Sigmoid colon (tissue), 7 donors: ENCODE measurements at places on chromosomes 4 and X. TPM values are rescaled to one million over a fixed set of nuclear protein-coding genes. Genes with fewer than 3 reads are reported as not detected.

- no peak for DNase-seq
- no peaks in the 10 kb centered on the region for H3K27me3 ChIP-seq
- H3K36me3 ChIP-seq = no peaks in the 10 kb centered on the region
- H3K27ac ChIP-seq = no peak overlapping the region
Observed at GRCh38 chr4:149572716-149573115, 242.9 kb downstream of the IQCM start.

- no peaks in the 10 kb centered on the region for H3K36me3 ChIP-seq
- no peaks in the 10 kb centered on the region for H3K4me1 ChIP-seq
- no peak overlapping the region for H3K27ac ChIP-seq
- H3K27me3 ChIP-seq = no peaks in the 10 kb centered on the region
- no peak overlapping the region for H3K4me3 ChIP-seq
Observed at GRCh38 chrX:44580466-44580865, 37.8 kb upstream of the FUNDC1 start.

RBBP7 gene
- 99.8 TPM for total RNA-seq

DNA sequence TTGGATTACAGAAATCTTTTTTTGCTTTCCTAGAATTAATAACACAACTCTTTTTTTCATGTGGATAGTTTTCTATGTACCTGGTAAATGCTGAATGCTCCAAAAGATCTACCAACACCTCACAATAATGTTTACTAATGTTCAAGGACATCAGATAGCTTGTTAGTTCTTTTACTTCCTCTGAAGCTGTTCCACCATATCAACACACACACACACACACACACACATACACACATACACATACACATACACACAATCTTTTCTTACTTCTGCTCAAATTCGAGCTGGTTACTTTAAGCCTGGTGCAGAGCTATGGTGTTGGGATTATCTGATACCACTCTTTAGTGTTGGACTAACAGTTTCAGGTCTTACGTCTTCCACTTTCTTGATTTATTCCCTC, 28.3 kb upstream of the TMPRSS11D start:
- no peak overlapping the region for H3K27ac ChIP-seq
- DNase-seq = no peak
- no peaks in the 10 kb centered on the region for H3K36me3 ChIP-seq
- H3K4me3 ChIP-seq = no peak overlapping the region

AFF2 gene
- 1.7 TPM for total RNA-seq

- H3K27me3 ChIP-seq = no peaks in the 10 kb centered on the region
- H3K27ac ChIP-seq = no peak overlapping the region
- H3K4me3 ChIP-seq = no peak overlapping the region
- H3K36me3 ChIP-seq = no peaks in the 10 kb centered on the region
- DNase-seq = no peak
- no peaks in the 10 kb centered on the region for H3K4me1 ChIP-seq
Observed at GRCh38 chr4:45663003-45663402, 460.9 kb downstream of the GABRG1 start.

PNMA3 gene
- not detected for total RNA-seq

DNA sequence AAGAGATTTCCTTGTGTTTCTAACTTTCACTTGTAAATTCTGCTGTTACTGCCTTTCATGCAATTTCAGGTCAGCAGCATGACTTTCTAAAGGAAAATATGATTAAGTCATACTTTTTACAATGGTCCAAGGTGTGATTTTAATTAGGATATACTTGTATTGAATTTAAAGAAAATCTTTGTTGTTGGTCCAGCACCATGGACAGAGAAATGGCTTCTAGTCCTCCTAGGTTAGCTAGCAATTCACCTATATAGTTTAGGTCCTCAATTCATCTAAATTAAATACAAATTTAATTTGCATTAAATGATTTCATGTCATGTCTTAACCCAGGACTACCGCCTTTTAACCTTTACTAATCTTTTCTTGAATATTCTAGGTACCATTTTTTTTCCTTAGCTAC, 304.9 kb upstream of the RPS6KA3 start:
- H3K27me3 ChIP-seq = no peaks in the 10 kb centered on the region
- H3K4me3 ChIP-seq = no peak overlapping the region
- no peak overlapping the region for H3K27ac ChIP-seq
- DNase-seq = no peak
- H3K36me3 ChIP-seq = no peaks in the 10 kb centered on the region

DNA sequence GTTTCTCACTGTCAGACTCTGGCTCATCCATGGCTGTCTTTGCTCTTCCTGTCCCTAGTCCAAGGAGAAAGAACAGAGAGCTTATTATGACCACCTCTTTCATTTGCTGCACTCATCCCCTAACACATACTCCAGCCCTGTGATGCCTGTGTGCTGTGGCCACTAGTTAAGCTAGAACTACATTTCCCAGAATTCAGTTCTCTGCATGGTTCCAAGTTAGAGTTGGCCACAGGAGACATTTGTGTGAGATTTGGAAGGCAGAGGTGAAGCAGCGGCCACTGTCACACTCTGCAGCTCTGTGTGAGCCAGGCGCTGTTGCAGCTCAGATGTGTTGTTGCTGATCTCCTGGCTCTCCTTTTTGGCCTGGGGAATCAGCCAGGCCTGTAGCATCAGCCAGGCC, 188.2 kb upstream of the ATP6AP2 start:
- H3K36me3 ChIP-seq = no peaks in the 10 kb centered on the region
- no peak overlapping the region for H3K4me3 ChIP-seq
- H3K4me1 ChIP-seq = no peaks in the 10 kb centered on the region
- no peak overlapping the region for H3K27ac ChIP-seq
- DNase-seq = no peak

- no peaks in the 10 kb centered on the region for H3K27me3 ChIP-seq
- no peak overlapping the region for H3K4me3 ChIP-seq
- no peak overlapping the region for H3K27ac ChIP-seq
Observed at GRCh38 chr4:152342293-152342692, 193.6 kb downstream of the FBXW7 start.

GRCh38 chr4:121220698-121221097, 56.6 kb upstream of the TNIP3 start:
- H3K27ac ChIP-seq = no peak overlapping the region
- H3K4me3 ChIP-seq = no peak overlapping the region
- H3K27me3 ChIP-seq = no peaks in the 10 kb centered on the region
- no peaks in the 10 kb centered on the region for H3K36me3 ChIP-seq

GRCh38 chrX:43008356-43008755, 230.4 kb upstream of the PPP1R2C start:
- H3K27ac ChIP-seq = no peak overlapping the region
- H3K4me1 ChIP-seq = no peaks in the 10 kb centered on the region
- H3K36me3 ChIP-seq = no peaks in the 10 kb centered on the region
- H3K27me3 ChIP-seq = no peaks in the 10 kb centered on the region

DNA sequence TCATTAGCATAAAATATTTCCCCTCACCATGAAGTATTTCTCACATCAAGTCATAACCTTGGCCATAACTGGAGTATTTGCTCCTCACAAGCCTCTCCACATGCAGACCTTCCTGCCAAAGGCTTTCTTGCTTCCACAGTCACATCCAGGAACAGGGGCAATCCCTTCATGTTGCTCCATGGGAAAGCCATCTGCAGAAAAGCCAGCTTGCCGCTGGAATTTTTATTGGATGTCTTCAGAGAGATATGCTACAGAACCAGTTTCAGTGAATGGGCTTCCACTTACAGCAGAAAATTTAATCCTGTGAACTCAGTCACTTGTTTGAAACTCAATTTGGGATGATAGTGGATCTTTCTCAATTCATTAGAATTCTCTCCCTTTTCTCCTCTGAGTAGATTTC, 3.2 kb upstream of the CDKN2AIP start:
- no peak overlapping the region for H3K4me3 ChIP-seq
- H3K4me1 ChIP-seq = peaks cover 9% of the 10 kb centered on the region
- DNase-seq = no peak
- no peaks in the 10 kb centered on the region for H3K27me3 ChIP-seq
- peaks cover 7% of the 10 kb centered on the region for H3K36me3 ChIP-seq

GRCh38 chr4:186068581-186069348, at the start of gene TLR3:
Gene TLR3 (plus strand): TSS chr4:186069156. CDS start chr4:186076620, 7,464 bp downstream.
- peak within 1 kb of the TSS; percentile 57 for H3K4me3 ChIP-seq
- H3K36me3 ChIP-seq = no peaks in the 10 kb centered on the region
- H3K27ac ChIP-seq = peak within 1 kb of the TSS; percentile 75
- H3K4me1 ChIP-seq = peaks cover 19% of the 10 kb centered on the region

CFAP47 gene
- not detected for total RNA-seq

DNA sequence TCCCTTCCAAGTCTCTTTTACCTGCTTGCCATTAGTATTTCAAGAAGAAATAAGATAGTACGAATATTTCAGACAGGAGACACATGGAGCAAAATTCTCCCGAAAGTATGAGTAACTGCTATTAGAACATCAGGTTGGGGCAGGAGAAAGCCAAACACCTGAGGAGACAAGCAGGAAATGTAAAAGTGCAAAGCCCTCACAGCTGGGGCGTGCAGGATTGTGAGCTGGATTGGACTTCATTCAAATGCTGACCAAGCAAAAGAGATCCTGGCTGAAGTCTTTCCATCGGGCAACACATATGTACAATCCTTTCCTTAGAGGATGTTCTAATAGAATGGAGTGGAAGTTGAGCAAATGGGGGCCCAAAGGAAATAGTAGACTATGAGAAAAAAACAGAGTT, 76.8 kb downstream of the DTHD1 start:
- H3K4me1 ChIP-seq = no peaks in the 10 kb centered on the region
- H3K27ac ChIP-seq = no peak overlapping the region
- H3K4me3 ChIP-seq = no peak overlapping the region
- H3K36me3 ChIP-seq = no peaks in the 10 kb centered on the region
- H3K27me3 ChIP-seq = no peaks in the 10 kb centered on the region

GRCh38 chr4:2859514-2859913, 15.9 kb downstream of the ADD1 start:
- H3K27ac ChIP-seq = peak overlapping the region; percentile 62
- H3K27me3 ChIP-seq = no peaks in the 10 kb centered on the region
- peaks cover 88% of the 10 kb centered on the region for H3K4me1 ChIP-seq
- no peaks in the 10 kb centered on the region for H3K36me3 ChIP-seq
- DNase-seq = no peak

GRCh38 chrX:102517326-102517725, 787 bp upstream of the TMSB15A start:
- no peaks in the 10 kb centered on the region for H3K4me1 ChIP-seq
- no peak overlapping the region for H3K27ac ChIP-seq
- H3K4me3 ChIP-seq = no peak overlapping the region
- H3K27me3 ChIP-seq = no peaks in the 10 kb centered on the region

DNA sequence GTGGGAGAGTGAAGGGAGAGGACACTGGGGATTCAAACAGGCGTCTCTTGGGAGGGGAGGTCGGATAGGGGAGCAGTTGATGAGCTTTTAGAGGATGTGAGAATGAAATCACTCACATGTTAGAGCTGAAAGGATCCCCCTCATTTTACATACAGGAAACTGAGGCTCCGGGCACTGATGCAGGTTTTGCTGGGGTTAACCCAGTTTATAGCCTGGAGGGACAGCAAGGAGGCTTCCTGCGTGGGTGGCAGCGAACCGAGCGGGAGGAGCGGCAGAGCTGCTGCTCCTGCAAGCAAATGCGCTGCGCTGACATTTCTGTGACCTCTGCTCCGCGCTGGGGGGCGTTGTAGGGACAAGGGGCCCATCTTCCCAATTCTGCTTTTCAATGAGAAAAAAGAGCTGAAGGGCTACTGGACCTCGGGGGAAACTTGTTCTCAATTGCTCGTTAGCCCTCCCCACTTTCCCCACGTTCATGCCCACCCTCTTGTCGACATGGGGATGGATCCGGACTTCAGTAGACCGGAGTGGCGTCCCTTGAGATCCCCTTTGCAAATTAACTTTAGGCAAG, 1.2 kb upstream of the NEUROG2 start:
- no peak for DNase-seq
- H3K4me3 ChIP-seq = no peak overlapping the region
- H3K36me3 ChIP-seq = no peaks in the 10 kb centered on the region
- H3K27ac ChIP-seq = no peak overlapping the region
- H3K4me1 ChIP-seq = peaks cover 38% of the 10 kb centered on the region

SORBS2 gene
- total RNA-seq = 849 TPM

- no peak overlapping the region for H3K27ac ChIP-seq
- no peaks in the 10 kb centered on the region for H3K36me3 ChIP-seq
- DNase-seq = no peak
- H3K4me1 ChIP-seq = peaks cover 51% of the 10 kb centered on the region
- peaks cover 88% of the 10 kb centered on the region for H3K27me3 ChIP-seq
- no peak overlapping the region for H3K4me3 ChIP-seq
Observed at GRCh38 chr4:112519689-112520597, 4.0 kb upstream of the NEUROG2 start.

DNA sequence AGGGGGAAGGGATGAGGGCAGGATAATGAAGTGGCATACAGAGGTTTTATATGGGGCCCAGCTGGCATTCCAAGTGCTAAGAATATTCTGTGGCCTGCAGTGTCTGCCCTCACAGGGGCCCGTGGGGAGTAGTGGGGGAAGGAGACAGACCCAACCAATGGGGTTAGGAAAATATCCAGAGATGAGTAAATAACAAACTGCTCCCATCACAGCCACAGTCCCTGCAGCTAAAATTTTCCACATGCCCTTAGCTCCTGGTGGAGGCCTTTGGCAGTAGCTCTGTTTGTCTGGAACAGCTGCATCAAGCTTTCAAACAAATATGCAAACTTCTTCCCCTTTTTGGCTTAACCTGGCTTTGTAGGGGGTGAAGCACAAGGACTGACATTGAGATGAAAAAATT, 3.1 kb downstream of the SRPX2 start:
- H3K36me3 ChIP-seq = no peaks in the 10 kb centered on the region
- H3K27ac ChIP-seq = peak overlapping the region; percentile 71
- H3K4me1 ChIP-seq = peaks cover 11% of the 10 kb centered on the region
- no peak overlapping the region for H3K4me3 ChIP-seq
- H3K27me3 ChIP-seq = no peaks in the 10 kb centered on the region

DNA sequence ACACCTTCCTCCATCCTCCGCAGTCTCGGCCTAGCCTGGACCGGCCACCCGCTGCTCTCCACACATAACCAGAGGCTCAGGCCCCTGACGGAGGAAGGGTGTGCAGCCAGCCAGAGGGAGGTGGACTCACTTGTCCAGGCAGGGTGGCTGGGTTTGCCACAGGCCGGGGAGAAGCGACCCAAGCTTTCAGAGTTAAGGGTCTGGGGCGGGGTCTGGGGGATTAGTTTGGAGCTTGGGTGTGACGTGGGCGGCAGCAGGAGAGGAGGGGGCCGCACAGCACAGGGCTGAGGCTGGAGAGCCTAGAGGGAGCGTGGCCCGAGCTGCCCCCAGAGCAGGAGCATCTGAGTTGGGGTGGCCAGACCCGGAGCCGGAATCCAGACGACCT, 22.4 kb upstream of the CPLX1 start:
- DNase-seq = no peak
- H3K4me1 ChIP-seq = no peaks in the 10 kb centered on the region
- peaks cover 40% of the 10 kb centered on the region for H3K36me3 ChIP-seq
- H3K27me3 ChIP-seq = no peaks in the 10 kb centered on the region
- no peak overlapping the region for H3K27ac ChIP-seq
- H3K4me3 ChIP-seq = no peak overlapping the region

GRCh38 chr4:158250321-158250720, 40.0 kb downstream of the TMEM144 start:
- no peaks in the 10 kb centered on the region for H3K27me3 ChIP-seq
- no peak overlapping the region for H3K4me3 ChIP-seq
- H3K27ac ChIP-seq = no peak overlapping the region

RS1 gene
- total RNA-seq = not detected
